ENCODE measurements at places on chromosomes 7 and 10.
A peak's percentile ranks its signal among the peaks of the same experiment; 100 is the strongest.

GRCh38 chr10:23370106-23370505 lies 25.5 kb upstream of the C10orf67 start:
- DNase-seq = no peak

DNA sequence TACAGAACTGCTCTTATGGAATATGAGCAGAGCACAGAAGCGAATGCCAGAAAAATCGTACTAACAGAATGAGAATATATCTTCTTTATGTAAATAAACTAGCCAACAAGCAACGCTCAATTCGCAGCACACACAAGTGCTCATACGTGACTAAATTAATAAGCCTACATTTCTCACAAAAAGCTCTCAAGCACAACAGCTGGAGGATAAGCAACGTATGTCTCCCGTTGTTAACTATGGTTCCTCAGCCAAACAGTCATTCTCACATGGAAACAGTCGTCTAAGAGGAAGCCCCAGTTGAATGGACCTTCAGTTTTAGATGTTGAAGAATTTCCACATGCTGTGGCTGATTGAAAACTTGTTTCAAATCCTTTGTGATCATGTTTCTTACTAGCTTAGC lies 110.4 kb downstream of the PKD1L1 start:
- no peak for DNase-seq

DNA sequence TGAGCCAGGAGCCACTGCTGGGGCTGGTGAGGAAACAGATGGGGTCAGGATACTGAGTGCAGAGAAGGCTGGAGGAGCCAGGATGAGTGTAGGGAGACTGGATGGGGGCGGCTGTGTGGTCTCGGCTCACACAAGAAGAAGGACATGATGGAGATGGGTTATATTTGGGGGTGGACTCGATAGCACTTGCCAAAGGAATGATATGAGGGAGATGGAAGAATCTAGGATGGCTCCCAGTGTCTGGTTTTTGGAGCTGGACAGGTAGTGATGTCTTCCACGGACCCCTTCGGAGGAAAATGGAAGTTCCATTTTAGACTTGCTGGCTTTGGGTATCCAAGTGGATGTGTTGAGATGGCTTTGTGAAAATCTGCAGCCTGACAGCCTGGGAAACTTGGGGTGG lies 83.9 kb downstream of the CDH23 start:
- DNase-seq = no peak

DNA sequence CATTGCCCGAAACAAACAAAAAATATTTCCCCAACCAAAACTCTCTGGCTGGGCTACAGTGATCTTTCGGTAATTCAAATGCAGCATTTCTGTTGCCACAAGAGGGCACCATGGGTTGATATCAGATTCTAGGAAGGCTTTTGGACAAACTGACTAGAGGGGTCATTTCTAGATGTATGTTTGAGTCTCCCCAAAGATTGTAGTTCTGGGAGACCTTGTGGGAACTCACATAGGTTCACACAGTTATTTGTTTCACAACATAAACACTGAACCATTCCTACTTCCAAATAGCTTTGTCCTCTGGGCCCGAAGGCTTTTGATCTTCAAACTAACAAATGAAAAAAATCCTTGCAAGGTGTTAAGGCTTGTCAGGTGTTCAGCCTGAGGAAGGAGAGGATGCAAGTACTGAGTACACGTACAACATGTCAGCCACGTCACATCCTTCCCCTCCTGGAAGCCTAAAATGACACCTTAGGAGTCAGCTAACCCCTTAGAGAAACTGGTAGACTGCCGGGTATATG lies 37.0 kb upstream of the IL15RA start:
- DNase-seq = no peak

DNA sequence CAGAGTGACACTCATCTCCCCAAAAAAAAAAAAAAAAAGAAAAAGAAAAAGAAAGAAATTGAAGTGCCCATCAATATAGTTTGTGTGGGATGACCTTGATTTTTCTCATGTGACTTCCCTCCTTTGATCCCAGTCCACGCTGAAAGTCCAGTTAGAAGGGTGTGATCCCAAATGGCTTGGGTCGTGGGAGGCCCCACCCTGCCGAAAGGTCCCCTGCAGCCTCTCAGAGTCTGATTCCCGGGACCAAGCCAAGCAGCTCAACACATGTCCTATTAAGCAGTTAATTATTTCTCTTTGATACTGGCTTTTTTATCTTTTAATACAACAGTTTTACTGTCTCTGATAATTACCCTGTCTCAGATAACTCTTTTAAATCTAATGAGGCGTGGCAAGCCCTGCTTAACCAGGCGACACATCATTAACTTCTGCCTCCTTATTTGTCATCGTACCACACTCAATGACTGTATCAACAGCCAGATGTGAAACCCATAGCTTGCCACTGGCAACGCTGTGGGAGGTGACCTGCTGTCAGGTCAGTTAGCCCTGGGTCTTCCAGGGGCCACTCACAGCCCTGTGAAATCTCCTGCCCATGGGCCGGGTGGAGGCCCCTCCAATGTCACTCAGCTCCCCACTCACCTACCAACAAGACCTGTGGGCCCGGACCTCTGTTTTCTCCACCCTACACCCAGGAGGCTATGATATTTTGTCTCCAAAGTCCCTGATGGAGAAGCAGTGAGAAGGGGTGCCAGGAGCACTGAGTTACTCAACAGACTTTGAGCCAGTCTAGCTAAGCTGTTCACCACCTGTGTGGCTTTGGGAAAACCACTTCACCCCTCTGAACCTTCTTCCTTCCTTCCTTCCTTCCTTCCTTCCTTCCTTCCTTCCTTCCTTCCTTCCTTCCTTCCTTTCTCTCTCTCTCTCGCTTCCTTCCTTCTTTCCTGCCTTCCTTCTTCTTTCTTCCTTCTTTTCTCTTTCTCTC lies 110.0 kb upstream of the SFMBT2 start:
- DNase-seq = no peak

DNA sequence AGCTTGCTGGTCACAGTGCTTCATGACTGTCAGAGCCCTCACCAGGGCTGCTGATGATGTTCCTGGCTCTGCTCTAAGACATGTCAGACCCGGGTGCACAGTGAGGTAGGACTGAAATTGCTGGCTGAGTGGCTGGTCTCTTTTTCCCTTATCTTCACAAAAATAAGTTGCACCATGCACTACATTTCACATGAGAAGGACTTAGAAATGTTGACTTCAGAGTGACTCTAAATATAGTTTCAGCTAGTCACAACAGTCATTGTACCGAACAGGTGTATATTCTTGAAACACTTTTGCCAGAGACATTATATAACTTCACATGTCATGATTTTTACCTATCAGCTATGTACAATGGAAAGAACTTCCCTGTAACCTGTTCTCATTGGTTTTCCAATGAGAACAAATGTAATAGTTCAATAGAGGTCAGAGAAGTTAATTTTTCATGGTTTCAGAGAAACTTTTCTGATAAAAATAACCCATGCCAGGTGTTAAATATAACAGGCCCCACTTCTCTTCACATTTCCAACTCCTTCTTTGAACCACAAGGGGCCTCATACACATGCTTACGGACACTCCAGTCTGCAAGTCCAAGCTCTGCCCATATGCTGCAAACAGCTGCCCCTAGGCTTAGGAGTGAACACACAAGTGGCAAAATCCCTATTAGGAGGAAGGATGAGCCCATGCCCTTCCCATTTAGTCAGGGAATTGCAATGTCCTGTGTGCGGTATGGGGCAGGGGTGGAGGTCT lies 115.6 kb downstream of the CDK6 start:
- DNase-seq = no peak

GRCh38 chr7:85186521-85187241 lies at the start of gene SEMA3D:
TSS of gene SEMA3D (minus strand) at chr7:85187056. CDS start at chr7:85121891, 65,165 bp downstream.
- DNase-seq = no peak

DNA sequence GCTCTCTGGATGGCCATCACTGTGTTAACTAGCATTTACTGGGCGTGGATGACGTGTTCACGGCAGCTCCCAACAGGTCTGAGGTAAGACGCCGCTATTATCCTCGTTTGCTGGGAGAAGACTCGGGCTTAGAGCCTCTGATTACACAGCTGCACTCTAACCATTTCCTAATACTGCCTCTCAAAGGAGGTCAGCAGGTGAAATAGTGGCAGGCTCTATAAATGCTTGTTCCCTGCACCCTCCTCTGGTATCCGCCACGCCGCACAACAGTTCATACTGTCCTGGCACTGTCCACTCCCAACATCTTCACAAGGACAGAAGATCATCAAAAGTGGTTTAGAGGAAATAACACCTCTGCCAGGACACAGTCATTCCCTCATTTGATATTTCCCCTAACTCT lies 28.3 kb downstream of the HIPK2 start:
- no peak for DNase-seq

GRCh38 chr7:107999779-108000560 lies 3.0 kb downstream of the LAMB1 start:
- DNase-seq = no peak

GRCh38 chr7:66905278-66905677 lies 15.7 kb upstream of the TMEM248 start:
- DNase-seq = no peak

DNA sequence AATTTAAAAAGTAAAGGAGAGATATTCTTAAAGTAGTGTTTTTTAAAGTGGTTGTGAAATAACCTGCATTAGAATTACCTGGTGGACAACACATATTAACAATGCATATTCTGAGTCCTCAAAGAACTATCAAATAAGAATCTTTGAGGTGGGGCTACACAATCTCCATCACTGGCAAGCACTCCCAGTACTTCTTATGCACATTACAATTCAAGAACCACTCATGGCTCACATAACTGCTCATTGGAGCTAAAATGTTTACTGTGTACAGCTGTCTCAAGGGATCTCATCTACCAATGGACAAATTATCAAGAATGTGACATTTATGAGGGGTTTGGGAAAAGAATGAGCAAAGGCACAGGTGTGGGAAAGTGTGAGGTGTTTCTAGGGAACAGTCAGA lies 692.0 kb downstream of the PHTF2 start:
- DNase-seq = no peak

DNA sequence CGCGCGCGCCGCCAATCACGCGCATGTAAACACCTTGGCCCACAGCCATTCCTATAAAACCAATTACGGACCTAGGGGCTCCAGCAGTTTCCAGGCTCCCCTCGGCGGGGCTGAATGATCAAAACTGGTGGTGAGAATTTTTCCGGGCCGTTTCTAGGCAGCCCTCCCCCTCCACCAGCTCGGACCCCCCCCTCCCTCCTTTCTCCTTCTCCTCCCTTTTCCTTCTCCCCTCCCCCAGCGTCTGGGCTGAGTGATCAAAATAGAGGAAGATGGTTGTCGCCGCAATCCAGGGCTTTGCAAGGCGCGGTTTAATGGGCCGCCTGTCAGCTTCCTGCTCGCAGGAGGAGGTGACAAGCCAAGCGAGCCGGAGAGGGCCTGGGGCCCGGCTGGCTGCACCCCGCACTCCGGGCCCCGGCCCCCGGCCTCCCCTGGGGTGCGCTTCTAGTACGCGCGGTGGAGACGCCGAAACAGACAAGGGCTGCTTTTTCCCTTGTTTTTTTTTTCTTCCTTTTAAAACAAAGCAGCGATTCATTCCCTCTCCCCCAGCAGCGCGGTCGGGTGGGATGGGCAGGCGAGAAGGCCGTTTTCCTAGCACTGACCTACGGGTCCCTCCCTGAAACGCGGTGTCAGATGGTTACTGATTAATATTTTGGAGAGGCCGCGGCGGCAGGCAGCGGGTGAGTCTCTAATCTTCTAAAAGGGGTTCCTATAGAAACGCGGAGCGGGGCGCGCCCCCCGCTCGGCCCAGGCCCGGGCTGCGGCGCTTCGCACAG lies 528 bp upstream of the TNRC18 start:
- DNase-seq = peak; percentile 89

- DNase-seq = peak; percentile 77
Observed at GRCh38 chr10:104328896-104329710, 9.2 kb downstream of the ITPRIP start.

- DNase-seq = no peak
Observed at GRCh38 chr10:69223028-69223342, 2.9 kb downstream of the HKDC1 start.

GRCh38 chr10:100504096-100504495 lies 15.6 kb downstream of the SEC31B start:
- peak; percentile 59 for DNase-seq

- DNase-seq = no peak
Observed at GRCh38 chr7:55339033-55340000, 25.8 kb upstream of the LANCL2 start.

DNA sequence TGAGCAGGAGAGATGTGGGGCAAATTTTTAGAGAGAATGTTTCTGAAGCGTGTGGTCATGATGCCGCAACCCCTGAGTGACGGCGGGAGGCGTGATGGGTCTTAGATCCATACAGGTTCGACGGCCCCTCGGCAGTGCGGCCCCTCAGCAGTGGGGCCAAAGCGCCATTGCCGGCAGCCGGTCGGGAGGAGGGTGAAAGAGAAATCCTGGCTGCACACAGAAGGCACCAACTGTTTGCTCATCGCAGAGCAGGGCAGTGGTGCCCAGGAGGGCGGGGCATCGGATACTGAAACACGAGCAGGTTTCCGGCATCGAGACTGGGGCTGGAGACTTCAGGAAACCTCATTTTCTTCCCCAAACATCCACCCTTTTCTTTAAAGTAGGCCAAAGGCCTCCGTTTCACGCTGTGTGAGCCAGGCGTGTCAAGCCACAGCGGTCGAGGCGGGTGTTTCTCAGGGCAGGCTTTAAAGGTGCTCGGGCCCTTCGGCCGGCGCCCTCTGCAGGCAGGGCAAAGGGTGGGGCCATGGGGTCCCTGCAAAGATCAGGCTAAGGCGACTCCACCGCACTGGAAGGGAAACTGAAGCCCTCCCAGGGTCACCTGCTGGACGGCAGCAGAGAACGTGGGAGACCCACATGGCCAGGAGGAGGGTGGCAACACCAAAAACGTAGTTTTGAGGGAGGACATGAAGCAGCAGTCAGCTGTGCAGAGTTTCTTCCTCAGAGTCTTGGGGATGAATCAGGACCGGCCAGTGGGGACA lies 42.0 kb upstream of the PPP2R2D start:
- no peak for DNase-seq

- DNase-seq = no peak
Observed at GRCh38 chr10:1323951-1324350, 267.8 kb downstream of the WDR37 start.

GRCh38 chr10:22992075-22992474 lies 64.2 kb downstream of the ARMC3 start:
- DNase-seq = no peak

GRCh38 chr10:80452640-80453039 lies 1.5 kb upstream of the TSPAN14 start:
- DNase-seq = no peak

- no peak for DNase-seq
Observed at GRCh38 chr7:93914581-93915066, 6.9 kb upstream of the GNG11 start.

DNA sequence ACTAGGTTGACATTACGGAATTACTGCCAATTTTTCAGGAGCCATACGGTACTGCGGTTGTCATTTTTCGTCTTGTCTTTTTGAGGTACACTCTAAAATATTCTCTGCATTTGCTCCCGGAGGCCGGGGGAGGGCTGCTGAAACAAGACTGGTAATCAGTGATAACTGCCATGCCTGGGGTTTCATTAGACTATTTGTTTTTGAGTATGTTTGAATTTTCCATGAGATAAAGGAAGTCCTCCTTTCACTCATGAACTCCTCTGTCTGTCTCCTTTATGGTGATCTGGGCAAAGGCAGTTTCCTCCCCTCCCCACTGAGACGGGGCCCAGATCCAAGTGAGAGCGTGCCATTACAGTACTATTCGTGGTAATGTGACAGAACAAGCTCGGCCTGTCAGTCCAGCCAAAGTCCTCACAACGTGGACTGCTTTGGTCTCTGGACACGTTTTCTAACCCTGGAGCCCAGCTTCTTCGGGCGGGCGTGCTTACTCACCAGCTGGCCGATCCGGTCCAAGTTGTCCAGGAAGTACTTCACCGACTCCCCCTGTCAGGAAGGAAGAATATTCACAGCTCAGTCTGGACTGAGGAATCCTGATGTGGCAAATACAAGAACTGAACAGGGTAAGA lies 45.1 kb downstream of the AMZ1 start:
- DNase-seq = no peak
